ENCODE measurements at places on chromosomes 3 and 15. TPM values are rescaled to one million over a fixed set of nuclear protein-coding genes. Genes with fewer than 3 reads are reported as not detected.

CYP8B1 gene
- total RNA-seq, result not detected

CHDH gene
- 0.42 TPM for total RNA-seq

A4GNT gene
- not detected for total RNA-seq

NR1D2 gene
- 37.8 TPM for total RNA-seq

LMCD1 gene
- 94.4 TPM for total RNA-seq

TRIM42 gene
- not detected for total RNA-seq

SLMAP gene
- 519 TPM for total RNA-seq

BTLA gene
- 1.5 TPM for total RNA-seq

C3orf20 gene
- not detected for total RNA-seq

SELENOT gene
- total RNA-seq, result 34.5 TPM

HIGD2B gene
- total RNA-seq, result not detected

IMPG2 gene
- 0.83 TPM for total RNA-seq

LIPC gene
- total RNA-seq, result 0.63 TPM

CAV3 gene
- not detected for total RNA-seq

TTLL13 gene
- not detected for total RNA-seq

IL12A gene
- total RNA-seq, result 2.4 TPM

NME9 gene
- 0.40 TPM for total RNA-seq

MCF2L2 gene
- 1.0 TPM for total RNA-seq

ARHGEF26 gene
- 158 TPM for total RNA-seq

GOLGA8J gene
- not detected for total RNA-seq

GPR149 gene
- not detected for total RNA-seq

HTR3E gene
- total RNA-seq, result not detected

ETV5 gene
- 7.5 TPM for total RNA-seq

KLHL25 gene
- total RNA-seq, result 10.8 TPM

IQCB1 gene
- total RNA-seq, result 12.8 TPM

MUC13 gene
- total RNA-seq, result not detected

TERB2 gene
- total RNA-seq, result not detected

C3orf18 gene
- total RNA-seq, result 15.8 TPM

EXD1 gene
- not detected for total RNA-seq

Data from esophagus muscularis mucosa (tissue), 4 donors.